ENCODE measurements at places on chromosomes 2 and 18. TPM values are rescaled to one million over a fixed set of nuclear protein-coding genes. Genes with fewer than 3 reads are reported as not detected.

GRCh38 chr2:164102366-164102765 lies 366.6 kb upstream of the FIGN start:
- DNase-seq = no peak

DNA sequence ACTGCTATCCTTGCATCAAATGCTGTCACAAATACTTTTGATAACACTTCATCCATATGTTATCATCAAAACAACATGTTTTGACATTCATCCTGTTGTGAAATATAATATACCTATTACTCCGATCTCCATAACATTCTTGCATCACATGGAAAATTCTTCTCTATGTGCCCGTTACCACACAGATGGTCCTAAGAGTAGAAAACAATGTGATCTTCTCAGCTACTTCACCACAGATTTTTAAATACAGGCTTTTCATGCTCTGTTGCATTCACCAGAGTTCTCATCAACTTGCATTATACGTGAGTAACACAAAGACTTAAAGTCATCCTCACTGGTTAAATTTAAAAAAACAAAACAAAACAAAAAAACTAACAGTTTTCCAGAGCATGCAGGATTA lies 1603.3 kb upstream of the ZEB2 start:
- no peak for DNase-seq

DNA sequence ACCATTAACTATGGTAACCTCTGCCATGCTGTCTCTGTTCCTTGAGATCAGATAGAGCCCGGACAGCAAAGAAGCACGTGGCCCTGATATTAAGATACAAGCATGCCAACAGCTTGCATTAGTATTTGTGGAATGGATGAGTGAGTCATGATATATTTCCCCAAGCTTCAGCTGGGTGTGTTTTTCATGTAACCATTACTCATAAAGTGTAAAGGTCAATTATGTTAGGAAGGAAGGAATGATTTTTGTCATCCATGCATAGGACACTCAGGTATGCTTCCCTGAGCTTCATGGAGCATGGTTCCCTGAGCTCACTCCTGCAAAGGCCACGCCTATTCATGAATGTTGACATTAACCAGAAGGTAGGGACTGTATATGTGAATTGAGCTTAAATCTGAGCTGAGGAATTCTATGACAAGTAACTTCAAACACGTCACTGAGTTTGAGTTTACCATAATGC lies 74.6 kb downstream of the ARL4C start:
- DNase-seq = peak; percentile 68

DNA sequence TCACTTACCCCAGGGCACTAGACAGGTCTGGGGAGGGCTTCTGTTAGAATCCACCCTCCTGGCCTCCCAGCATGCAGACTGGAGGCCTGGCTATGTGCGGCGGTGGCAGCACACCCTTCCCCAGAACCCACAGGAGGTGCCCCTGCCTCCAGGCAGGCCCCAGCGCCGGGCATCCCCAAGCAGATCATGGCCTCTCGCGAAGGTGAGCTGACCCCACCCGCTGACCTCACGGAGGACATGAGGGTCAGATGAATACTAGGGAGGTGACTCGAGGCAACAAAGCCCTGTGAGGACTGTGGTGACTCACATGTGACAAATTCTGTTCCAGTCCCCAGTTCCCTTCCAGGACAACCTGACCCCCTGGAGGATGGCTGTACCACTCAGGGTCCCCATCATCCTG lies 1.9 kb downstream of the MAB21L4 start:
- no peak for DNase-seq

DNA sequence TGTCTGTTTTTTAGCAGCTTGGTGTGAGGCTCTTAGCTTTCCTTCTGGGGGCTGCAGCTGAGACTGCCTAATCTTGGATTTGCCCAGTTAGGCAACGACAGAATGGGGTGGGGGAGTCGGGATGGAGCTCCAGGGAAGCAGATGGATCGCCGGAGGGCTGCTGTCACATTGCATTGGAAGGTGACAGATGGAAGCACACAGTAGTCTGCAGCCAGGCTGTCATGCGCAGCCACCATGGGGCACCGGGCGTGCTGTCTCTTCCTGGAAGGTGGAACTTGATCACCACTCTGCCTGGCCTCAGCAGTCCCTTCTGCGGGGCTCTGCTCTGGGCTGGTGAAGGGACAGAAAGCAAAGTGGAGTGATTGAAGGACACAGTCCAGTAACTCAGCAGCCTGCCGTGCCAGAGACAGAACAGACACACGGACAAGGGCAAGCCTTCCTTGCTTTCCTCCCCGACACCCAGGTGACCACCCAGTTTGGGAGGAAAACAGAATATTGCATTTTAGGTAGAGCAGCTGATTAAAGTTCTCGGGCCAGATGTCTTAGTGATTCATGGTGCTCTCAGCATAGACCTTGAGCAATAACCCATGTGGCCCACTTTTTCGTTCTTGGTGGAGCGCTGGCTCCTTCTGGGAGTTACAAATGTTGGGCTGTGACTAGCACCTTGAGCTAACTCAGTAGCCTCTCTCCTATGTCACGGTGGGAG lies 40.9 kb downstream of the RNF144A start:
- DNase-seq = peak; percentile 7

GRCh38 chr2:55061523-55062344 lies 11.5 kb upstream of the RTN4 start:
- no peak for DNase-seq

Gene CD207
- 0.52 TPM for total RNA-seq

- no peak for DNase-seq
Observed at GRCh38 chr2:192230889-192231453, 36.2 kb upstream of the TMEFF2 start.

DNA sequence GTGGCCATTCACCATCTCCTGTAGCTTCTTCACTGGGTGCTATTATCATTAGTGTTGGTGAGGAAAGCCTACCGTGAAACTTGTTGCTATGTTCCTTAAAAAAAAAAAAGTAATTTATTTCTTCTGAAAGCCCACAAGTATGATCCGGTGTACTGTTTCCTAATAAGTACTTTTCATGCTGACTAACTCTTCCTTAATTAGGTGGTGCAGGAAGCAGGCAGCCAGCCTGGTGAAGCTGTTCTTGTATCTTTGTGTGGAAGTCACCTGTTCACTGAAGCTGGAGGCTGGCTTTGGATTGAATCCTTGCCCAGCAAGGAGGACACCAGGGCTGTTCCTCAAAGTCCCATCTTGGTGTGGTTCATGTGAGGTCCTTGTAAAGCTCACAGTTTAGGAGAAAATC lies 321.7 kb upstream of the THSD7B start:
- no peak for DNase-seq

GRCh38 chr18:568731-569130 lies 11.4 kb upstream of the CETN1 start:
- DNase-seq = no peak

Gene ATP8B1
- total RNA-seq = 125 TPM

DNA sequence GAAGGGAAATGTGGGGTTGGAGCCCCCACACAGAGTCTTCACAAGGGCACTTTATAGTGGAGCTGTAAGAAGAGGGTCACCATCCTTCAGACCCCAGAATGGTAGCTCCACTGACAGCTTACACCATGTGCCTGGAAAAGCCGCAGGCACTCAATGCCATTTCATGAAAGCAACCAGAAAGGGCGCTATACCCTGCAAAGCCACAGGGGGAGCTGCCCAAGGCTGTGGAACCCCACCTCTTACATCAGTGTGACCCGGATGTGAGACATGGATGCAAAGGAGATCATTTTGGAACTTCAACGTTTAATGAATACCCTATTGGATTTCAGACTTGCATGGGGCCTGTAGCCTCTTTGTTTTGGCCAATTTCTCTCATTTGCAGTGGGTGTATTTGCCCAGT lies 694.7 kb downstream of the CBLN2 start:
- no peak for DNase-seq

DNA sequence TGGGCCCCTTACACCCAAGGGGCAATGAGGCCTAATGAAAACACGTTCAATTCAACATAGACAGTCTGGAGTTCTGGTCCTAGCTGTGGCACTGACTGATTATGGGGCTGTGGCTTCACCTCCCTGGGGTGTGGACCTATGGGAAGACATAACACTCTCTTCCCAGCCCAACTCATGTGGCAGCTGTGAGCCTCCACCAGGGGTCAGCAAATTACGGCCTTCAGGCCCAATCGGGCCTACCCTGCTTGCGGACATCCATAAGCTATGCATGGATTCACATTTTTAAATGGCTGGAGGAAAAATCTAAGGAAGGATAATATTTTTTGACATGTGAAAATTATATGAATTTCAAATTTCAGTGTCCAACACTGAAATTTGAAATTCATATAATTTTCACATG lies 101.3 kb downstream of the LOXHD1 start:
- DNase-seq = no peak

Gene SERPINB4
- not detected for total RNA-seq

DNA sequence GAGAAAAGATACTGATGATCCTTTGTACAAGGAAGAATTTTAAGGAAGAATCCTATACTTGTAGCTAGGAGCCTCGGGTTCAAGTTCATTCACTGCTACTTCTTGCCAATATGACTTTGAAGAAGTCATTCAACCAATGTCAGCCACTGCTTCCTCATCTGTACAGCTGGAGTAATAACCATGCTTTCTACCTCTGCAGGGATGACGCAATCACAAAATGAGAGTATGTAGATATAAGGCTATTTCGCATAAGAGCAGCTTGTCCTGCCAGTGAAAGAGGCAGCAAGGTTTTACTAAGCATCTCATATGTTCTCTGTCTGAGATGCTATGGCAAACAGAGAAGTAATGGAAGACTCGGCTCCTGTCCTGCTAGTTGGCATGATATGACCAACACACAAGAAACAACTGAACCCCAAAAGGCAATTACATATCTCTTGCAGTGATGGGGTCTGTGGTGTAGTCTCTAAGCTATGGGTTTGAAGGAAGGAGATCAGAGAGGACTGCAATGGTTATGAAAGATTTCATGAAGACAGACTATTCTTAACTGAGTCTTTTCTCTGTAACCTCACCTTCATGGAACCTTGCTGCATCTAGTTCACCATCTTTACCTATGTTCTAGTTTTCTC lies 9.2 kb downstream of the AAK1 start:
- no peak for DNase-seq

Gene NR4A2
- total RNA-seq = 11.9 TPM

- DNase-seq = no peak
Observed at GRCh38 chr18:33928231-33928630, 296.5 kb downstream of the NOL4 start.

DNA sequence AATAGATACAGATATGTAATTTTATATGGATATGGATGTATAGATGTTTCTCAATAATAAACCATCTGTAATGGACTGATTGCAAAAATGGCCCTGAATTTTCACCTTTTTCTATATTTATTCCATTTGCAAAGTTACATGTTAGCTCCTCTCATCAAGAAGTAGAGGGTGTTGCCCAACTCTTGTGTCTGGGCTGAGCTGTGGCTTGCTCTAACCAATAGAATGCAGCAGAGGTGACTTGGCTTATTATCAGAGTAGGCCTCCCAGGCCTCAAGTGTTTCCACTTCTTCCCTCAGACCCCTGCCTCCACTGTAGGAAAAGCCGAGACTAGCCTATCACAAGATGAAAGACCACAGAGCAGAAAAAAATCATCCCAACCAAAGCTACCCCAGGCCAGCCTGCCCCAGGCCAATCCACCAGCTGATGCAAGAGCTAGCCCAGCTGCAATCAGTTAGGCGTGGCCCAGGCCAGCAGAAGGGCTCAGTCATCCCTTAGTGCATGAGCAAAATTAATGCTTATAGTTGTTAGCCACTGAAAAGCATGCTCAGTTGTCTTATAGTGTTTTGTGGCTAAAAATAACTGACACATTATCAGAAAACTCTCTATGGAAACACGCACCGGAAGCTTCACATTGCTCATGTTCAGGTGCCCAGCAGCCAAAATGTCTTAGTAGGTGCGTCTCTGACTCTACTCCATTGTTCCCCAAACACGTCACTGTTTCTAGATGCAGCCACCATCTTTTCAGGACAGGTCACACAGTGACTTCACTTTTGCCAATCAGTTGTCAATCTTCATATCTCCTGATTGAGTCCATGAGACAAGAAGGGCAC lies 464.0 kb downstream of the FBXO15 start:
- no peak for DNase-seq

DNA sequence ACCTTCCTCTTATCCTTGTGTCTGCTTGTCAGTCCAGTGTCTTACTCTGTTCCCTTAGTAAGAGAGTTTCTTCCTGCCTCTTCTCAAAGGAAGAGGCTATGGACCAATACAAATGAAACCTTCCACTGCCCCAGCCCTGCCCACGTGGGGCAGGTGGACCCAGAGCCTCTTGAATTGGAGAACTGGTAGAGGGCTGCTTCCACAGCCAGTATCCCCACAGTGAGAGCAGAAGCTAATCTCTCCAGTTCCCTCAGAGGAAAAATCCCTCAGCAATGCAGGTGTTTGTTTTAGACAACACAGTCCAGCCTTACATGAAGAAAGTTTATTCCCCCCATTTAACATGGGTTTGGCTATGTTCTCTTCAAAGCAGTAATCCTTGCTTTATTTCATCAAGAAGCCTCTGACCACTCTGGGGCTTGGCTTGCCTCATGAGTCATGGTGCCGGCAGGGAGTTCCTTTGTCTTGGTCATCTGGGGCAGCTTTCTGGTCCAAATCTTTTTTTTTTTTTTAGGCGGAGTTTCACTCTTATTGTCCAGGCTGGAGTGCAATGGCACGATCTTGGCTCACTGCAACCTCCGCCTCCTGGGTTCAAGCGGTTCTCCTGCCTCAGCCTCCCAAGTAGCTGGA lies 6.5 kb upstream of the CYBRD1 start:
- no peak for DNase-seq

DNA sequence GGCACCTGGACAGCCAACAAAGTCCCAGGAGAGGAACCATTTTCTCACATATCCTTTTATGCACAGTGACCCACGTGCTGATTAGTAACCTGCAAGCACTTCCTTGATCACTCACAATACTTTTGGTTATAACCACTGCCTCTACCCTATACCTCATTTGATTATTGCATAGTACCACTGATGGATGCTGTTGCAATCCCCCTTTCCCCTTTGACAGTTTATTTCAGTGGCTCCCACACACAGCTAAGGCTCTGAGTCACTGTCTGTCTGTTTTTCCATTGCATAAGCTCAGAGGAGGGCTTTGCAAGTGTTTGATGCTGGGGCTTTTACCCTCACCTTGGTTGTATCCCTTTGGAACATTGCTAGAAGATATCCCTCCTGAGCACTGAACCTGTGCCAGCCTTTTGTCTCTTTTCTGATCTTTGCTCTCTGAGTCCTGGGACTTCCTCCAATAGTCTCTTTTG lies 101.7 kb upstream of the RBBP8 start:
- DNase-seq = peak; percentile 53

All from mucosa of gallbladder (tissue), 1 donor.